Ascending aorta (tissue), 2 donors: ENCODE measurements at places on chromosomes 1 and 21. TPM values are rescaled to one million over a fixed set of nuclear protein-coding genes. Genes with fewer than 3 reads are reported as not detected.

DNA sequence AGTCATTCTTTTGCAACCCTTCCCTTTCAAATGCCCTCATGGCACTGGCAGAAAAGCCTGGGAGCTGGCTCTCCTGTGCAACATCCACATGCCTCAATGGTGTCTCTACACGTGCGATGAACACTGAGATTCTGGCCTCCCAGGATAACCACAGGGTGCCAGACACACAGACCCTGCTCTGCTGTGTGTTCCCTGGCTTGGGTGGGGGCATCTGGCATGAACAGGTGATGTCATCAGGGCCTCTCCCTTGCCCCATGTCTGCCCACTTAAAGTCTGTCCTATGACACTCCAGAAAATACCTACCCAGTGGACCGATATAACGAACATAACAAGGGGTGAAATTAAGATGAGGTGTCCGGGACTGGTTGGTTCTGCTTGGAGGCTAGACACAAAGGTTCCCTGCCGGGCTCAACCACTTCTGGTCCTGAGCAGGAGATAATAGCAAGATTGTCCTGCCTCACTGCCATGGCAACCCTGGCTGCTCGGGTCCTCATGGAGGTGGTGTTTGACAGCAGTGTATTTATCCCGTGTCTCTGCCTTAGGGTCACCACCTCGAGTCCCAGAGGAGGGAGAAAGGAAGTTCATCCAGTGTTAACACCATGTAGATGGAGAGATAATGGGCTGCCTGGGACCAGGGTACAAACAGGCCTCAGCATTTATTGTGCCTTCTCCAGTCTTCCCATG lies 19.3 kb downstream of the INSRR start:
- DNase-seq = no peak

DNA sequence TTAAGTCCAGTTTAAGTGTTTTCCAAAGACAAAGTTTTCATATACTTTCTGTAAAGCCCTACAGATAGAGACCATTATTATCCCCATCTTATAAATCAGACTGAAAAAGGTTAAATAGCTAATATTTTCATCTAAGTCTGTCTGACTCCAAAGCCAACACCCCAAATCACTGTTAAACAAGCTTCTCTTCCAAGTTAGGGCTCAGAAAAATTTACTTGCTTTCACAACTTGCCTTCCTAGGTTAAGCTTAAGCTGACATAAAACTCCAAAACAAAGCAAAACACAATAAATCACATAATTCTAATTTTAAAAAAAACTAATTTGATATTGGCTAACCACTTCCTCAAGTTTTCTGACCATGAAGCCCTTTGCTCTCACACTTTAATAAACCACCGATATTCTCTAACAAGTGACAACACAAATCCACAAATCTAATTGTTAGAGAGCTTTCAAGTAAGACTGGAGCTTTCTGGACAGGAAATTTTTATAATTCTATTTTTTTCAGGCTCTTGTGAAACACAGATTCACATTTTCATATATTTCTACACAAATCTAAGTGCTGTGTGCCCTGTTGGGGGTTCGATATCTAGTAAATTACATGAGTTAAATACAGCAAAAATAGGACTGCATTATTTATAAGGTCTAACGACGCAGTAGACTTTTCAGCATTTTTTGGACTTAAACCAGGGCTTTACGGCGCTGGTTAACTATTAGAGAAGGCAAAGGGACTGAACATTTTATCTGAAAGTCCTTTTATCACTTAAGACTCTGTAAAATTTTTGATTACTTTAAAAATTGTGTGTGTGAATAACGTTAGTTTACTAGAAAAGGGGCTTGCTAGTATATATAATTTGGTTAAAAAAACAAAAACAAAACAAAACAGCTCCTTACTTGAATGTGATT lies 2.1 kb downstream of the GNG12 start:
- DNase-seq = no peak

GRCh38 chr21:44881198-44881872 lies 7.8 kb upstream of the PTTG1IP start:
- no peak for DNase-seq

TDRD5 gene
- not detected for total RNA-seq

CAMK1G gene
- not detected for total RNA-seq

LRRC38 gene
- not detected for total RNA-seq
